ENCODE measurements at places on chromosomes 1 and 21. TPM values are rescaled to one million over a fixed set of nuclear protein-coding genes. Genes with fewer than 3 reads are reported as not detected.
A peak's percentile ranks its signal among the peaks of the same experiment; 100 is the strongest.

DNA sequence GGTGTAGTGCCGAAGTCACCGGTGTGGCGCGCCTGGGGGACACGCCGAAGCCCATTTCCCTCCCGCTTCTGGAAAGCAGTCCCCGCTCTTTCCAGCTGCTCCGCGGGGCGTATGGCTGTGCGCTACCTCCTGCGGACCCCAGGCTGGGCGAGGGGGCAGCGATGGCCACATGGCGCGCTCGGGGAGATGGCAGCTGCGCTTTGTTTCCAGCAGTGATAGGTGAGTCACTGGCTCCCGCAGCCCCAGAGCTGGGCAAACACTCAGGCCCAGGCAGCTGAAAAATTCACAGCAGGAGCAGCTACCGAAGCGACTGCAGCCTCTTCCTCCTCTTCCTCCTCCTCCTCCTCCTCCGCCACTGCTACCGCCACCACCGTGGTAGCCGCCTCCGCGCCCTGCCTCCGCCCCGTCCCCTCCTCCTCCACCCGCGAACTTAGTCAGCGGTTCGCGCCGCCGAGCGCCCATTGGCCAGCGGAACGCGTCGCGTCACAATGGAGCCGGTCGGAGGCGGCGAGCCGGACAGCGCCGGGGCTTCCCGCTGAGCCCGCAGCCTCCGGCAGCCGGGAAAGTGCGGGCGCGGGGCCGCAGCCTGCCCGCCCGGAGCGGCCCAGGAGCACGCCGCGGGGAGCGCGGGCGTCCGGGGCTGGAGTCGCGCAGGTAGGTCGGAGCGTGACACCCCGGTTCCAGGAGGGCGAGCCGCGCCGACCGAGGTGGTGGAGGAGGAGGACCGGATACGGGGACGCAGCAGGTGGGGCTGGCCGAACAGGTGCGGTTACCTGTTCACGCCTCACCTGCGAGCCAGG is at the start of gene LRRC8B:
TSS of gene LRRC8B (plus strand) at position 461 of the 800 bp plus-strand sequence. CDS start 57,822 bp downstream, outside the sequence.
- no peaks in the 10 kb centered on the region for H3K27me3 ChIP-seq
- peak; percentile 96 for DNase-seq
- H3K4me1 ChIP-seq: peaks cover 39% of the 10 kb centered on the region
- H3K4me3 ChIP-seq: peak within 1 kb of the TSS; percentile 97
- H3K27ac ChIP-seq: peak within 1 kb of the TSS; percentile 89

DNA sequence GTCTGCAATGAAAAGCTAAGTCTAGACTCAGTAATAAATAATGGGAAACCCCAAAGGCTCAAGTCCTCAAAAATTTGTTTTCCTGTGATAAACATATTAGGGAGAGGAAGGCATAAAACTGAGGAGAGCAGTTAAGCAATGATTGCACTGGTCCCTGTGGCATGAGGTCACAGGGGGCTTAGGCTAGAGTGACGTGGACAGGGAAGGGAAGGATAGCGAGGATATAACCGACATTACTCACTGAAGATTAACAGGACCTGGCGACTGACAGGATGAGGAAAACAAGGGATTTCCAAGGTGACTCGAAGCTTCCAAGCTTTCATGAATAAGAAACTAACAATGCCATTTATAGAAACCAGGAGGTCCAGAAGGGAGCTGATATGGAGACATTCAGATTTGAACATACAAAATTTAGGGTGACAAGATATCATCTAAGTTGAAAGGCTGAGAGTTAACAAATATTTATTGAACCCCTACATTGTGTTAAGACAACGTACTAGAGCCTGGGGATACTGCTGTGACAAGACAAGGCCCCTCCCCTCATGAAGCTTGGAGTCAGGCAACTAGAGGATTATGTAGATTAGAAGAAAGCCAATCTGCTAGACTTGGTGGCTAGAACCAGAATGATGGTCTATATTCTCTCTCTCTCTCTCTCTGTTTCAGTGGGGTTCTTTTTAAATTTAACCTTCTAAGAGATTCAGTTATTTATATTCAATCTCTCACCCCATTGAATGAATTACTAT is 33.2 kb upstream of the PKN2 start:
- H3K27ac ChIP-seq: no peak overlapping the region
- H3K4me3 ChIP-seq: no peak overlapping the region
- DNase-seq: peak; percentile 7

GRCh38 chr1:248303324-248303723 is at the start of gene OR2T12:
Gene OR2T12, minus strand, starts transcription at chr1:248303424. Its CDS starts 7,846 bp downstream, at chr1:248295578.
- no peaks in the 10 kb centered on the region for H3K27me3 ChIP-seq
- no peaks in the 10 kb centered on the region for H3K36me3 ChIP-seq
- H3K4me3 ChIP-seq: no peak within 1 kb of the TSS
- DNase-seq: no peak
- H3K27ac ChIP-seq: no peak within 1 kb of the TSS

DNA sequence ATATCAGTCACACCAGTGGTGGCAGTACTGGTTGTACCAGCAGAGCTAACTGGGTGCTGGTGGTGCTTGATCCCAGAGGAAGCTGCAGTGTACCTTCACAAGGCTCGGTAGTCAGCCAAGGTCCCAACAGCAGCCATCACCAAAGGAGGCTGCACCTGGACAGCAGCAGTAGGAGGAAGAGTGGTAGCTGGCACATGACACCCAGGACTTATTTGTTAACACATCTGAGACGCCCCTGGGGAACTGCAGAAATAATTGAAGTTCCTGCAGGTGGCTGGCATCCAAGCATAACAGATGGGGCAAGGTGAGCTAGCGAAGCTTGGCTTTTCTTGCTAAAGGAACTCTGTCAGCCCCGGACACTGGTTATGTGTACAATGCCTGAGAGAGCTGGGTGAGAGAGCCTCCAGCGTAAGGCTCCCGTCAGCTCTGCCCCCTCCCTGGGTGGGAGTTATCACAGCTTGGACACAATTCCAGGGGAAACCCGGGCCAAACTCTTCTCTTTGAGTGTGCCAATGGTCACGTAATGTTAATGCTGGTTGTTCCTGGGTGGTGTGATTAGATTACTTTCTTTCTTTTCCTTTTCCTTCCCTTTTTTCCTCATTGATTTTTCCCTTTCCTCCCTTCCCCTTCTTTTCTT is 29.1 kb upstream of the PARP1 start:
- no peaks in the 10 kb centered on the region for H3K27me3 ChIP-seq
- no peaks in the 10 kb centered on the region for H3K4me1 ChIP-seq
- DNase-seq: no peak
- no peak overlapping the region for H3K27ac ChIP-seq
- no peak overlapping the region for H3K4me3 ChIP-seq

- no peaks in the 10 kb centered on the region for H3K36me3 ChIP-seq
- H3K27me3 ChIP-seq: no peaks in the 10 kb centered on the region
- DNase-seq: no peak
These were observed 23.7 kb downstream of the CAMK1G start for GRCh38 chr1:209607102-209607794.

- H3K4me1 ChIP-seq: peaks cover 12% of the 10 kb centered on the region
- no peak for DNase-seq
- H3K4me3 ChIP-seq: no peak overlapping the region
- peaks cover 15% of the 10 kb centered on the region for H3K36me3 ChIP-seq
- H3K27me3 ChIP-seq: no peaks in the 10 kb centered on the region
These were observed 95.8 kb downstream of the PKN2 start for GRCh38 chr1:88779880-88780279.

DNA sequence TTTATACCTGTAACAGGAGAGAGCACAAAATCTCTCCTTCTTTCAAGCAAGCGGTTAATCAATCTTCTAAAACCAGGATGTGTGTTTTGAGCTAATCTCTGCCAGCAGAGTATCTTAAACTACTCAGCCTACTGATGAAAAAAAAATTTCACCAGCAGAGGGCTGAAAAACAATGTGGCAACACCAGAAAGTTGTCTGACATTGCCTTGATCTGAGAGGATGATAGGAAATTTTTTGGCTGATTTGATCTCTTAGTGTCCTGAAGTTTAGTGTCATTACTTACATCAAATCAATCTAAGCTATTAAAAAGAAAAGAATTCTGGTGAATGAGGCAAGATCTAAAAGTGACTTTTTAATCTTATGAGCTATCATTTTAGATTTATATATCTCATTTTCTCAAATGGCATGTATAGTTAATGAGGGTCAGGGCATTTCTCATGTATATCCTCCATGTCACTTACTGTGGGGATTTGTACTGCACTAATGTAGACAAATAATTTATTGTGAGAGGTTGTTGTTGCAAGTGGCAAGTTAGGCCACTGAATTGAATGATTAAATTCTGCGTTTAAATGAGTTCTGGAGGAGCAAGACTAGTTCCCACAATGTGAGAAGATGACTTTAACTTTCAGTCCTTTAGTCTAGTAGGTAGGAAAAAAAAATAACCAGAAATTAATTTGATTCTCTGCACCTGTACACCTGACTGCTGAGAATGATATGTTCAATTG is 10.9 kb downstream of the ADAMTS1 start:
- H3K4me3 ChIP-seq: no peak overlapping the region
- no peak overlapping the region for H3K27ac ChIP-seq
- no peaks in the 10 kb centered on the region for H3K4me1 ChIP-seq
- H3K27me3 ChIP-seq: no peaks in the 10 kb centered on the region
- no peak for DNase-seq

DNA sequence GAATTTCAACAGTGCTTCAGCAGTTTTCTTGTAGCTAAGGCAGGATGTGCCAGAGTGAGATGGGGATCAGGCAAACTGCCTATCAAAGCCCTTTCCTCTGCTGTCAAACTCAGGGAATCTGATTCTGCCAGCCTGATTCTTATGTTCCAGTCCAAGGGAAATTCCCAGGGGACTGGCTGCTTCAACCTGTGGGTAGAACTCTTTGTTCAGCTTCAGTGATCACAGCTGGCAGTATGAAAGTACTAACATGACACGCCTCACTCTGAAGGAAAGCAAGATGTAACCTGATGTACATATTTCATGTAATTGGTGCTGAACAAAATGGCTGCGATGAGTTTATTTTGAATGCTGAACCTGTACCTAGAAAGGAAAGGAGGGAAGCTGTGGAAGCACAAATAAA is 40.1 kb upstream of the SLC5A9 start:
- H3K36me3 ChIP-seq: no peaks in the 10 kb centered on the region
- H3K4me1 ChIP-seq: no peaks in the 10 kb centered on the region
- H3K4me3 ChIP-seq: no peak overlapping the region
- H3K27ac ChIP-seq: no peak overlapping the region
- no peaks in the 10 kb centered on the region for H3K27me3 ChIP-seq
- DNase-seq: no peak

- no peak overlapping the region for H3K4me3 ChIP-seq
- no peaks in the 10 kb centered on the region for H3K27me3 ChIP-seq
- H3K4me1 ChIP-seq: no peaks in the 10 kb centered on the region
- DNase-seq: no peak
These were observed 24.0 kb downstream of the TFF3 start for GRCh38 chr21:42291003-42291750.

DNA sequence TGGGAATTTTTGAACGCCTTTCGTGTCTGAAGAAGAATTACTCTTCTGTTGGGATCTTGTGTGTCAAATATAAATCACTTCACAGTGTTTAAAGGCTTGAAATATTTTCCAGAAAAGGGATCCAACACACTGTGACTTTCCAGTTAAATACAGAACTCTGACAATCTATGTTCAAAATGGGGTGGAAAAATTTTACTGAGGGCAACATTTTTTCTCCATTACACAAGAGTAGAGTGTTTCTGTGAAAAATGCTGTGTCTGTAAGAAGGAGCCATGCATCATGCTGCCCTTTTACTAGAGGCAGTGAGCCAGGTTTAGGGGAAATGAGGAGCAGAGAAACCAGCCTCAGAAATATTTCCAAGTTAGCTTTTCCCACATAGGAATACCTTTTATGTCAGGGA is 86.5 kb downstream of the VPS13D start:
- no peaks in the 10 kb centered on the region for H3K27me3 ChIP-seq
- no peak overlapping the region for H3K4me3 ChIP-seq
- H3K36me3 ChIP-seq: peaks cover 5% of the 10 kb centered on the region
- H3K27ac ChIP-seq: no peak overlapping the region
- H3K4me1 ChIP-seq: no peaks in the 10 kb centered on the region

GRCh38 chr1:234965111-234965510 is 163.5 kb downstream of the TOMM20 start:
- H3K4me1 ChIP-seq: peaks cover 30% of the 10 kb centered on the region
- H3K27ac ChIP-seq: no peak overlapping the region
- H3K36me3 ChIP-seq: no peaks in the 10 kb centered on the region
- no peak overlapping the region for H3K4me3 ChIP-seq
- no peaks in the 10 kb centered on the region for H3K27me3 ChIP-seq
- no peak for DNase-seq

- H3K27me3 ChIP-seq: no peaks in the 10 kb centered on the region
- H3K4me1 ChIP-seq: peaks cover 12% of the 10 kb centered on the region
- H3K4me3 ChIP-seq: no peak overlapping the region
- H3K36me3 ChIP-seq: no peaks in the 10 kb centered on the region
- H3K27ac ChIP-seq: no peak overlapping the region
These were observed 3.7 kb upstream of the SF3B4 start for GRCh38 chr1:149931212-149931790.

DNA sequence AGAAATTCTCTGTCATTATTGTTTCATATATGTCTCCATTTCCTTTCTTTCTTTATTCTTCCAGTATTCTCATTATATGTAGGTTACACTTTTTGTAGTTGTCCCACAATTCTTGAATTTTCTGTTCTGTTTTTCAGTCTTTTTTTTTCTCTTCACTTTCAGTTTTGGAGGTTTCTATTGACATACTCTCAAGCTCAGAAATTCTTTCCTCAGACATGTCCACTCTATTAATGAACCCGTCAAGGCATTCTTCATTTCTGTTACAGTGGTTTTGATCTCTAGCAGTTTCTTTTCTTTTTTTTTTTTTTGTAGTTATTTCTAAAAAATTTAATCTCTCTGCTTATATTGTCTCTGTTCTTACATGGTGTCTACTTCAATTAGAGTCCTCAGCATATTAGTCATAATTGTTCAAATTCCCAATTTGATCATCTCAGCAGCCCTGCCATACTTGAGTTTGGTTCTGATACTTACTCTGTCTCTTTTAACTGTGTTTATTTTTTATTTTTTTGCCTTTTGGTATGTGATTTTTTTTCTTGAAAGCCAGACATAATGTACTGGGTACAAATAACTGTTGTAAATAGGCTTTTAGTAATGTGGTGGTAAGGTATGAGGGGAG is 49.5 kb upstream of the KCNK2 start:
- DNase-seq: no peak
- H3K27ac ChIP-seq: no peak overlapping the region
- no peaks in the 10 kb centered on the region for H3K27me3 ChIP-seq
- H3K4me1 ChIP-seq: no peaks in the 10 kb centered on the region
- no peak overlapping the region for H3K4me3 ChIP-seq

GRCh38 chr1:4061521-4062031 is 161.5 kb upstream of the C1orf174 start:
- H3K4me1 ChIP-seq: no peaks in the 10 kb centered on the region
- H3K27me3 ChIP-seq: no peaks in the 10 kb centered on the region
- H3K27ac ChIP-seq: no peak overlapping the region
- H3K36me3 ChIP-seq: no peaks in the 10 kb centered on the region
- no peak for DNase-seq

- no peaks in the 10 kb centered on the region for H3K36me3 ChIP-seq
- no peaks in the 10 kb centered on the region for H3K27me3 ChIP-seq
- no peak for DNase-seq
These were observed 43.7 kb downstream of the SAMD13 start for GRCh38 chr1:84345220-84345619.

The TTLL10 gene
- total RNA-seq: 0.22 TPM

The MYOM3 gene
- not detected for total RNA-seq

The TMEM82 gene
- total RNA-seq: not detected

The OR2T35 gene
- total RNA-seq: not detected

The CRB1 gene
- 2.3 TPM for total RNA-seq

The CFAP107 gene
- not detected for total RNA-seq

The CYP4X1 gene
- total RNA-seq: 0.17 TPM

The NPPB gene
- total RNA-seq: not detected

The RGS8 gene
- total RNA-seq: 0.99 TPM

The IL12RB2 gene
- 0.06 TPM for total RNA-seq

The TMEM54 gene
- total RNA-seq: 14.5 TPM
